BJ (cell line): ENCODE measurements at places on chromosomes 1 and 21.

- no peak for DNase-seq
Measured at GRCh38 chr1:205488074-205488723, 16.3 kb upstream of the CDK18 start.

DNA sequence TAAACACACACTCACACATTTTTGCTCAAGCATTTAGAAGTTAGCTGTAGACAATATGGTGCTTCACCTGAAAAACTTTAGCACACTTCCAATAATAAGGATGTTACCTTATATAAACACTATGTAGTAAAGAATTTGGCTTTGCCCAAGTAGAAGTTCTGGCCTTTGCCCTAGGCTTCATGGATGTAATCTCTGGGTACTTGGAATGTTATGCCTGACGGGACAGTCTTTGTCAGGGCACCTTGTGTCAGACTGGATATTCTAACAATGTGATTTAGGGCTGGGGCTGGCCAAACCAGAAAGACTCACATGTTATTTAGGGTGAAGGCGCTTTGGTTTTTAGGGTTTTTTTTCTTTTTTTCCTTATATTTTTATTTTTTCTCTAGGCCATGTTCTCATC lies 34.8 kb upstream of the TRIM33 start:
- no peak for DNase-seq

DNA sequence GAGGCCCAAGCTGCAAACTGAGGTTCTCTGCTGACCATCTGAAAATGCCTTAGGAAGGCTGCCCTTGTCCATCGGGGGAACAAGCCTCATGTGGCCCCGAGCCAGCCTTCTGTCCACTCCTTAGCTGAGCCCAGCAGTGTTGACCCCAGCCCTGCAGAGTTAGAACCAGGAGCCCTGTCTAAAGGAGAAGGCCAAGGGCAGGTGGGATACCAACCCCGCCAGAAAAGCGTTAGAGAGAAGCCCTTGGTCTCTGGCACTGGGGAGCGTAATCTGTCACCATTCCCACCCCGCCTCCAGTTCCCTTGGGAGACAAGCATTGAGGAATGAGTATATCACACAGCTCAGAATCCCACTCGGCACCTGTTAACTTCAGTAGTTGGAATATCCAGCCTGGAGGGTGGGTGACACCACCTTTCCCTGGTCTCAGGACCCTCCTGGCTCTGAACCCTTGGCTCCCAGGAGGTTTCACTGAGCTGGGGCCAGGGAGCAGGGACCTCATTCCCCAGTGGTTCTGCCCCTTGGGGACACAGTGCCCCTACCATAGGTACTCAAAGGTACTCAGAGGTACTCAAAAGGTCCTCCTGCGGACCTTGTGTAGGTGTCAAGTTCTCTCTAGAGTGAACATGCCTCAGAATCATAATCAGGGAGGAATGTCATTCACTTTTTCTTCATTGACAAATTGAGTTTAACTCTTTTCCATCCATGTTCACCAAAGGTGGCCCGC lies 16.4 kb downstream of the ETS2 start:
- DNase-seq, result no peak

- no peak for DNase-seq
Measured at GRCh38 chr1:78722947-78723346, 73.3 kb downstream of the IFI44 start.

DNA sequence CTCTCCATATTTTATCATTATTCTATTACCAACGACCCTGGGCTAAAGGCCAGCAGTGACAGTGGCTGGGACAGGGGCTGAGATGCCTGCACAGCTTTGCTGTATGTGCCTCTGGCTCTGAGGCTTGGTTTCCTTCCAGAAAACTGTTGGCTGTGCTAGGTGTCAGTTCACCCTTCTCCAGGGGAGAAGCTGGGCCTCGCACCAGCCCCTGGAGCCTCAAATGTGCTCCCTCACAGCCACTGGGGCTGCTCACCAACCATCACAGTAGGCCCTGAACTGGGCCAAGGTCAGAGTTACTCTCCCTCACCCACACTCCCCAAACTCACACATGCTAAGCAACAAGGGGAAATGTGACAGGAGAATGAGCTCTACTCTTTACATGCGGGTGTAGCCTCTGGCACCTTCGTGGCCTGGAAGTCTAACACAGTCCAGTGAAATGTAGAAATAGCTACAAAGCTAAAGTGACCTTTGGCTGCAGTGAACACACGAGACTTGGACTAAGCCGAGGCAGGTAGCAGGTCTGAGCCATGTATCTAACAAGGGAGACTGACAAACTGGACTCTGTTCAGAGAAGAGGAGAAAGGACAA lies 4.7 kb upstream of the CD160 start:
- DNase-seq, result no peak

GRCh38 chr1:91827459-91828321 lies 58.3 kb downstream of the TGFBR3 start:
- no peak for DNase-seq

DNA sequence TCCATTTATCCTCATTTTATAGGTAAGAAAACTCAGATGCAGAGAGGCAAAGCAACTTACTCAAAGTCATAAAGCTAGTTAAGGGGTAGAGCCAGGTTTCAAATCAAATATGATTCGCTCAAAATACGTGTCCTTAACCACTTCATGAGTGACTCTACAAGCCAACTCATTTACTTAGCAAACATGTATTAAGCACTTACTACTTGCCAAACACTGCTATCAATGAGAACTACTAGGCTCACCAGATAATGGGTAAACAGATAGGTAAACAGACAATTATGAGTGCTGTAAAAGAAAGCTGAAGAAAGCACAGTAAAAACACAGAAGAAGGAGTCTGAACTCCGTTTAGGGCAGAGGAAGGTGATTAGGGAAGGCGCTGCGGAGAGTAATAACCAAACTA lies 65.9 kb downstream of the WDR64 start:
- DNase-seq, result no peak

GRCh38 chr1:159970932-159971342 lies 16.9 kb upstream of the SLAMF9 start:
- no peak for DNase-seq

DNA sequence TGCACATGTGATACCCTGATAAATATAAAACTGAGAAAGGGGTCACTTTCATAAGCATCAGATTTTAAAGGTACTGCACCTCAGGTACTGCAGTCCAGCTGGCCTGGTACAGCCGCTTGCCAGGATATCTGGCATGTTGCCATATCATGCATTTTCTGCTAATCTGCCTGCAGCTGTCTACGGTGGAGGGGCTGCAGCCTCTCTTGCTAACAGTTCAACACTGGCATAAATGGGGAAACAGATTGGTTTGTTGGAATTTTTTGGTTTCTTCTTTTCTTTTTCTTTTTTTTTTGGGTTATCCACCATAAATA lies 71.5 kb downstream of the MIS18A start:
- DNase-seq, result no peak

- no peak for DNase-seq
Measured at GRCh38 chr21:42530167-42530518, 16.5 kb downstream of the SLC37A1 start.

DNA sequence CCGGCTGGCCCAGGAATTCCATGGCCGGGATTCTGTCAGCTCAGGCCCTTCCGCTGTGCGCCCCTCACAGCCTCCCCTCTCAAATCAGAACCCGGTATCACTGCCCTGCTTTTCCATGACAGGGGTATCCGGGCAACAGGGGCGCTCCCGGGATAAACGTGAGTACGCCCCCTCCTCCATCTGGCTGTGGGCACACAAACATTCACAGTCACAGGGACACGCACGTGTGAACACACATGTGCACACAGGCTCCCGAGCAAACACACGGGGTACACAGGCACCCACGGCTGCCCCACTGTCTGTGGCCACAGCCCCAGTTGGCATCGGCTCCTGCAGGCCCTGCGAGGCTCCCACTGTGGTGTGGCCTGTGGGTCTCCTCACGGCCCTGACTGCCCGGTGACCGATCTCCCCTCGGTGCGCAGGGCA lies 16.7 kb downstream of the COL6A1 start:
- DNase-seq, result no peak

DNA sequence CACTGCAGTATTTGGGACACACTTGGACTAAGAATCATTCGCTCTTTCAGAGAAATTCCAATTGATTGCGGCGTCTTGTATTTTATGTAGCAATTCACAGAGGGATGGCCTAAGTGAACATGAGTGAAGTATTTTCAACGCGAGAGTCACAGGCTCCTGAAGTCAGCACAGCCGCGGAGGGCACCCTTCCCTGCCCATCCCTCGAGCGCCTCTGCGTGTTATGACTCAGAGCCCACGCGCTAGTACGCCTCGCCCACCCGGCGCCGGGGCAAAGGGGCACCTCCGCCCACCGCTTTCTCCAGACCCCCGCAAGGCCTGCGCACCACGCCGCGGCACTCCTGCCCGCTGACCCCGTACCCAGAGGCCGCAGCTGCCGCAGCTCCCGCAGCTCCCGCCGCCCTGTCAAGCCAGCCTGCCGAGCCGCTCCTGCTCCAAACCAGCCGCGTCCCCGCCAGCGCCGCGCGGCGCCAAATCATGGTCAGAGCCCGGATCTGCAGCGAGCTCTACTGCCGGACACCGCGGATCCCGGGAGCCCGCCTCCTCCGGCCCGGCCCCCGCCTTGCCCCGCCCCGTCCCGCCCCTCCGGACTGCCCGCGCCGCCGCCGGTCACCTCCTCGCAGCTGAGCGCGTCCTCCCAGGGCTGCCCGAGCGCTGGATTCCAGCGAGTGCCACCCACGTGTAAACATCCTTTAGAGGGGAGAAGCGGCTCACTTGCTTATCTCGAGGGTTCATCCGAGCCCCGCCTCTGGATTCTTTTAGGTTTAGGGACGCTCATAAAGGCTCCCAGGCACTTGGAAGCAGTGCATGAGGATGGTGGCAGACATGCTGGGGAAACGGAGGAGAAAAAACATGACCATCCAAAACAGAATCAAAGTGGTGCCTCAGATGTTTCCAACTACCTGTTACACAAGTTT lies at the start of gene GLRX2:
TSS of gene GLRX2 (minus strand) at position 508 of the 914 bp plus-strand sequence. CDS start at position 476, 32 bp downstream.
- DNase-seq, result peak; percentile 35

GRCh38 chr21:15134701-15135470 lies 70.1 kb upstream of the NRIP1 start:
- no peak for DNase-seq

GRCh38 chr21:35026153-35026500 lies 23.0 kb downstream of the RUNX1 start:
- no peak for DNase-seq

DNA sequence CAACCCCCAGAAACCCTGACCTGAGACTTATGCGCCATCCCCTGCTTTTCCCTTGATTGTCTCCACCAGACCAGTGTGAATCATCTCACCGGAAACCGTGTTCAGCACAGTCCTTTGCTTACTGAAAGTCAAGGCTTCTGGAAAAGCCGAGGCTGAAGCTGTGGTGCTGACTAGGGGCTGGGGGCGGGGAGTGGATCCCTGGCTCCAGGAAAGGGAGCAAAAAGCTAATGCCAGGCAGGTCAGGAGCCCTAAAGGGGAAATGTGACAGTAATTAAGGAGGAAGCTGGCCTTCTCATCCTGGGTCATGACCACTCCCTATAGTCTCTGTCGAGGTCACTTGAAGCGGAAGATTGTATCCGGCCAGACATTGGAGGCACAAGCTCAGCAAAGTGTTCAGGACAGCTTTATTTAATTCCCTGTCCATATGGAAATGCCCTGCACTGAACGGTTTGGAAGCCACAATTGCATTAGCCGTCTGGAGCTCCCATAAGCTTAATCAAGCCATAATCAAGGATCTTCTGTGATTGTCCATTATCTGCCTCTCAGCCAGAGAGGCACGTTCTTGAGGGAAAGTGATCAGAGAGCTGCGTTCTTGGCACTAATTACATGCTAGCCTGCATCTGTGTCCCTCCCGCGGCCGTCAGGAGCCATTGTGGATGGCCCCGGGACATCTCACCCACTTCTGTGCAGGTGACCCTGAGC lies 403.6 kb downstream of the RRAGC start:
- no peak for DNase-seq

- DNase-seq, result no peak
Measured at GRCh38 chr1:97489834-97490233, 431.0 kb downstream of the DPYD start.

DNA sequence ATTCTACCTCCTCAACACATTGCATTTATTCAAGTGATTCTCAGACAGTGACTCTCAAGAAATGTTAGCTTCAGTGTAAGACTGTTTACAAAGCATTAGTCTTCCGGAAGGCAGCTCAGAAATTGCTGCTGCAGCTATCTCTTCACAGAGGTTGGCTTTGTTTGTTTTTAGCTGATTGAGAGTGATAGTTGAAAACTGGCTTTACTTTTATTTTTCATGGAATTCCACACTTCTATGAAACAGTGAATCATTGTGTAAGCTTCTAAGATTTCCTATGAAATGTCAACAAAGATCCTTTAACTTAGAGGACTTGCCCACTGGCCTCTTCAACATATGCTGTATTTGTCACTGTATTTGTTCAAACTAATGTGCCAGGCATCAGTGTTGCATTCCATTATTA lies 121.3 kb downstream of the TNNI3K start:
- DNase-seq, result no peak

- DNase-seq, result no peak
Measured at GRCh38 chr1:104309673-104310072, 560.0 kb downstream of the AMY1C start.

GRCh38 chr1:164515711-164516331 lies 43.2 kb upstream of the PBX1 start:
- DNase-seq, result no peak

DNA sequence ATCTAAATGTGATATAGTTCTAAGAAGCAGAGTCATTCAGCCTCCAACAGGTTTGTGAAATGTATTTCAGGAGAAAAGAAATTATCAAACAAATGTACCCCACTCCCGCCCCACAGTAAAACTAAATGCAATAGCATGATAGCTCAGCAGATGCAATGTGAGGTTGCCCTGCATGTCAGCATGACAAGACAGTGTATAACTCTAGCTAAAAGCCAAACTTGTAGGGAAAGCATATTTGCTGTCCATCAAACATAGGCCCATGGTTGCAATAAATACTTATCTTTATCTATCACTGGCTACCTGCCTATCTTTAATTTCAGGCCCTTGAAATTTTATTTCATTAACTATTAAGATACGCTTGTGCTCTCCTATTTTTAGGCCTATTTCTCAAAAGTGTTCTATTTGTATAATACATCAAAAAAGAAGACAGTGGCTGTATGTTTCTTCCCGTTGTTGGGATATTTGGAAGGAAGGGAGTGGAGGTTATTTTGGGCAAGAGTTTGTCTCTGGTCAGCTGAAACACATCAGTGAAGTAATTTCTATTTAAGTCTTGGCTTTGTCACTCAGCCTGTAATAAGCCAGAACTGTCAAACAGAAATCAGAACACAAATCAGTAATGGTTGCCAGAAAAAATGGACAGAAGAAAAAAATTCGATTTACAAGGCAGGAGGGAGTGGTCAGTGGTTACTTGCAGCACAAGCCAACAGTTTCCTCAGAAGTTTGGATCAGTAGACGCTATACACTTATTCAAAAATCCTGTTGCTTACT lies 307.4 kb upstream of the ADGRL2 start:
- no peak for DNase-seq
